ENCODE measurements at places on chromosomes 7 and 10.

DNA sequence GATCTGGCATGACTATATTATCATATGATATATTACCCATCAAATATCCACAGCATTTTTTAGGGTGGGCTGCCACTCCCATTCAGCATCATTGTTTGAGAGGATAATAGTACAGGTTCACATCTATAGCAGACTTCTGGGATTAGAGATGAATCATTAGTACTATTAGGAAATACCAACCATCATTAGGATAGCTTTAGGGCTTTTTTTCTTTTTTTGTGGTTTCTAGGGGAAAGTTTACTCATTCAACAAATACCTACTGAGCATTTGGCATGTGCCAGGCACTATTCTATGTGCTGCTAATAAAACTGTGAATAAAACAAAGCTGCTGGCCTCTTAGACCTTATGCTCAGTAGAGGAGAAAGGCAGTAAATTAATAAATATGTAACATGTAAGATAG is 40.6 kb downstream of the NHLRC2 start:
- DNase-seq = no peak

GRCh38 chr10:7383442-7383841 is 27.4 kb downstream of the SFMBT2 start:
- no peak for DNase-seq

DNA sequence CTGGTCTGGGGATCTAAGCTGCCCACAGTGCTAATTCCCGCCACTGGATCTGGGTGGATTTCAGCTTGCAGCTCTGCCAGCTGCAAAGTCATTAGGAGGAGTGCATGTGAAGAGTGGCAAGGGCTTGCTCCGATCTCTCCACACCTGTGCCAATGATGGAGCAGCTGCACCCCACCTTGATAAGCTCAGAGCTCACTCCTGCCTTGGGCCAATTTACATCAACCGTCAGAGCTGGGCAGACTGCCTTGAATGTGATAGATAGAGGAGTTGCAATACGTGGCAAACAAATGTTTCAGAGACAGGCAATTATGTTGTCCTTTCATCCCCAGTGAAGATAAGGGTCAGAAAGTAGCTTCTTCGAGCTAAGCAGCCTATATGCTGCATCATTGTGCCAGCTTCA is 379.9 kb downstream of the SH2D4B start:
- no peak for DNase-seq

- DNase-seq = no peak
These were observed 98.7 kb downstream of the DNAH11 start for GRCh38 chr7:21641546-21641945.

- peak; percentile 84 for DNase-seq
These were observed 14.3 kb downstream of the JAZF1 start for GRCh38 chr7:28165961-28166955.

GRCh38 chr7:121273467-121274167 is 55.2 kb upstream of the WNT16 start:
- no peak for DNase-seq

DNA sequence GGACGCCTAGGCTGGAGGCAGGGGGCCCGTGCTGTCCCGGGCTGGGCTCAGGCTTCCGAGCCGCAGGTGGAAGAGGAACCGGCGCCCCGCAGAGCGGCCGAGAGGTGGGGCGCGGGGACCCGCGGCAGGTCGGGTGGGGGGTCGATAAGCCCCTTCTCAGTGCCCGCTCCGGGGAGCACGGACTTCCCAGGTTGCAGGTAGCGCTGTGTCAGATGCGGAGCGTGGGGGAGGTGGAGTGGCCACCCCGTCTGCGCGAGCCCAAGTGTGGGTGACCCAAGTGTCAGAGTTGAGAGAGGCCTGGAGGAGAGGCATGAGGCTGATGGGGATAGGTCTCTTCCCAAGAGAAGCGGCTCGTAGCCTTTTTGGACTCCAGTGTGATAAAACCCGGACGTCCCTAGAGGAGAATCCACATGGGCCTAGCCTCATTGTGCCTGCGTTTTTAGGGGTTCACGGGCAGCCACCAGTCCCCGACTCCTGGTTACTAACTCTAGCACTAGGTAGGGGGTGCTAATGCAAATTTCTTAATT is 580 bp downstream of the EEPD1 start:
- DNase-seq = no peak

DNA sequence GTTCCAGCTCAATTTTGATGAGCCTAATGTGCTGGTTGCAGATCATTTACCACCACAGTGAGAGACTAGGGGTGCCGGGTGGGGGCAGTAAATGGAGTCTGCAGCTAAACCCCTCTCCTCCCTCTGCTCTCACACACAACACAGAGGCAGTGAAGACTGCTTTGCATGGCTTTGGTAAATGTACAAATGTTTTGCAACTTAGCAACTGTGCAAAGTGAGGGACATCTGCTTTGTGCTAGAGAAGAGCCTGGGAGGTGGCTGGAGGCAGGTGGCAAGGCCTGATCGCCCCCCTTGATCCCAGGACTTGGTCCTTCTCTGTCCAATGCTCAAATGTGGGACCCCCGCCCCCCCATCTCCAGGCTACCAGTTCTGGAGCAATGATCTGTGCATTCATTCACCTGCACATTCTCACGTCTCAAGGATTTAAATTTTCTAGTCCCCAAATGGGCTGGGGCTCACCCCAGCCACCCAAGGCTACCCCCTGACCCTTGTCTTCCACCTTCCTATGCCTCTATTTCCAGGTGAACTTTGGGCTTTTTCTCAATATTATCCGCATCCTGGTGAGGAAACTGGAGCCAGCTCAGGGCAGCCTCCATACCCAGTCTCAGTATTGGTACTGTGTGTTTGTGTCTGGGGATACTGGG is 11.6 kb downstream of the GHRHR start:
- DNase-seq = no peak

DNA sequence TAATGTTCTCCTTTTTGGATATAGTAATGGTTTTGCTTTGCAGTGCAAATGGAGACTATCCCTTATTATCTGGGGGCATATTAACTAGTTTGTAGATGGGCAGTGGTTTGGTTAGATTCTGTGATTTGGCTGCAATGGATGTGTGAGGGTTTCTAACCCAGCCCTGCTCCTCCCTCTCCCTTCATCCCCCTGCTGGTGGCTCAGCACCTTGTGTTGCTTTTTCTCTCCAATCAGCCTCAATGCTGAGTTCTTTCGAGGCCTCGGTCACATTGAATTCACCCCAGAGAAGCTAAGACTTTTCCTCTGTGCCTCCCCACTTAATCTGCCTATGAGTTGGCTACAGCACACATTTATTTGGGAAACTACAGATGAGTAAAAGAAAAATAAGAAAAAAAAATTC is 120.0 kb downstream of the MALRD1 start:
- no peak for DNase-seq

GRCh38 chr10:44379907-44380306 is 5.0 kb downstream of the CXCL12 start:
- no peak for DNase-seq

GRCh38 chr7:36309301-36309700 is 80.4 kb upstream of the ANLN start:
- DNase-seq = no peak

DNA sequence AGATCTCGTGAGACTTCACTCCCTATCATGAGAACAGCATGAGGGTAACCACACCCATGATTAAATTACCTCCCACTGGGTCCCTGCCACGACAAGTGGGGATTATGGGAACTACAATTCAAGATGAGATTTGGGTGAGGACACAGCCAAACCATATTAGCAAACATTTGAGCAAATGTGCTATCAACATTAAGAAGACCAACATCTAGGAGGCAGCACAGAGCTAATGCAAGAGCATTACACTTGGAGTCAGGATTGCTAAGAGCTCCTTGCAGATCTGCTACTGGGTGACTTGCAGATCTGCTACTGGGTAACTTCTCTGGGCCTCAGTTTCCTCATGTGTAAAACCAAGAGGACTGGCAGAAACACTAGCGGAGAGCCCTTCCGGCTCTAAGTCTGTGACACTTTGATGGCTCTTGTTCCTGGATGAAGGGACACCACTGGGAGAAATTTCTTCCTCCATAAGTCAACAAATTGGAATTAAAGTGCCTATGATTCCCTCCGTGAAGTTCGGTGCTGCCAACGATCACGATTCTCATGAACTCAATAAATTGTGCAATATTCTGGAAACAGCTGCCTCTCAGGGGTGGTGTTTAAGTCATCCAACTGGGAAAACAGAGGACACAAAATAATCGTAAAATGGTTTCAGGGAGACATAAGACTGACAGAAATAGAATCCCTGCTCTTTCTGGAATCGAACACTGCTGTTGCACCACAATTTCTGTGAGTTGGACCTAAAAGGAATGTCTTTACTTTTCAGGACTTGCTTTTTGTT is 115.8 kb upstream of the ITGB1 start:
- DNase-seq = peak; percentile 62

GRCh38 chr7:155294511-155294778 is 3.2 kb upstream of the INSIG1 start:
- no peak for DNase-seq

DNA sequence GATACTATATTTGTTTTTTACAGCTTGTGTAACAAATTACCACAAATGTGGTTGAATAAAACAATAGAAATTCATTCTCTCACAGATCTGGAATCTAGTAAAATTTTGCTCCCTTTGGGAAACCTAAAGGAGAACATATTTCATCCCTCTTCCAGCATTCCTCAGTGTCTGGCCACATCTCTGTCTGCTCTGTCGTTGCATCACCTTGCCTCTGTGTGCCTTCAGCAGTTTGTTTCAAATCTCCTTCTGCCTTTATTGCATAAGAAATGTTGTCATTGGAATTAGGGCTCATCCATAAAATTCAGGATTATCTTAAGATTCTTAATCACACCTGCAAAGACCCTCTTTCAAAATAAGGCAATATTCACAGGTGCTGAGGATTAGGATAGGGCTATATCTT is 14.5 kb downstream of the OR2A14 start:
- no peak for DNase-seq

GRCh38 chr10:42958142-42958868 is 118.6 kb upstream of the RET start:
- no peak for DNase-seq

GRCh38 chr7:70596598-70596913 is 535.4 kb upstream of the GALNT17 start:
- no peak for DNase-seq

DNA sequence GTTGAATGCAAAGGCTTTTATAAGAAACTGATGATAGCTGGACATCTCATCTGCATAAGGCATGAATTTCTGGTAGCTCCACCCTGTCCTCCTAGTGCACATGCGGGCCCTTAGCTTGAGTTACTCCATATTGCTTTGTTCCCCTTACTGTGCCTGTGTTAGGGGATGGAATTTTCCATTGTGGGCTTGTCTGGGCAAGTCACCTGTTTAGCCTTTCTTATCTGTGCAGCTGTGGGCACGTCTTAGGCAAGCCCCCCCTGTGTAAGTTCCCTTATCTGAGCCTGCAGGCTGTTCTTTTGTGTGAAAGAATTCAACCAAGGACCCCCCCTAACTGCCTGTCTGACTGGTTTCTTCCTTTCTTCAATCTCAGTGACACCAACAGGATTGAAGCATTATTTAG is 14.5 kb upstream of the CROT start:
- no peak for DNase-seq

DNA sequence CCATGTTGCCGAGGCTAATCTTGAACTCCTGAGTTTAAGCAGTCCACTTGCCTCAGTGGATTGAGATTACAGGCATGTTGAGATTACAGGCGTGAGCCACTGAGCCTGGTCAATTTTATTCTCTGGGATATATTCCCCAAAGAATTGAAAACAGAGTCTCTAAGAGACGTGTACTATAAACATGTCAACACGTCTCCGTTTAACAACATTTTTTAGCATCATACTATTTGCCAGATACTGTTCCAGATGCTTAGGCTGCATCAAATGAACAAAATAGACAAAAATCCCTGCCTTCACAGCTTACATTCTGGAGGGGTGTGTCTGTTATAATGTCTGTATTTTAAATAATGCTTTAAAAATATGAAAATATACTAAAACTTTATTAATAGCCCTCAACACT is 54.1 kb upstream of the PRKG1 start:
- no peak for DNase-seq

DNA sequence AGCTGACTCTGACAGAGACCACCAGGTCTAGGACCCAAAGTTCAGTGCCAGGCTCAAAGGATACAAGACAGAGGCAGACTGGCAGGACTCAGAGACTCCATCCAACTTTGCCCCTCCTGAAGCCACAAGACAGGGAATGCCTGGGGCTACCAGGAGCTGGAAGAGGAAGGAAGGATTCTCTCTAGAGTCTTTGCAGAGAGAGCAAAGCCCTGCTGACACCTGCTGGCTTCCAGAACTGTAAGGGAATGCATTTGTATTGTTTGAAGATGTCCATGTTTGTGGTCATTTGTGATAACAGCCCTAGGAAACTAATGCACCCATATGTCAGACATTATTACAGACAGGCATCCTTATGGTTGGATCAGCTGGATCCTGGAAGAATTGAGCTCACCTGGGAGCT is 132.3 kb upstream of the C7orf33 start:
- DNase-seq = no peak

- no peak for DNase-seq
These were observed 3.1 kb upstream of the ARID5B start for GRCh38 chr10:61898435-61898778.

GRCh38 chr7:92695308-92696261 is 105.4 kb upstream of the FAM133B start:
- DNase-seq = peak; percentile 82

DNA sequence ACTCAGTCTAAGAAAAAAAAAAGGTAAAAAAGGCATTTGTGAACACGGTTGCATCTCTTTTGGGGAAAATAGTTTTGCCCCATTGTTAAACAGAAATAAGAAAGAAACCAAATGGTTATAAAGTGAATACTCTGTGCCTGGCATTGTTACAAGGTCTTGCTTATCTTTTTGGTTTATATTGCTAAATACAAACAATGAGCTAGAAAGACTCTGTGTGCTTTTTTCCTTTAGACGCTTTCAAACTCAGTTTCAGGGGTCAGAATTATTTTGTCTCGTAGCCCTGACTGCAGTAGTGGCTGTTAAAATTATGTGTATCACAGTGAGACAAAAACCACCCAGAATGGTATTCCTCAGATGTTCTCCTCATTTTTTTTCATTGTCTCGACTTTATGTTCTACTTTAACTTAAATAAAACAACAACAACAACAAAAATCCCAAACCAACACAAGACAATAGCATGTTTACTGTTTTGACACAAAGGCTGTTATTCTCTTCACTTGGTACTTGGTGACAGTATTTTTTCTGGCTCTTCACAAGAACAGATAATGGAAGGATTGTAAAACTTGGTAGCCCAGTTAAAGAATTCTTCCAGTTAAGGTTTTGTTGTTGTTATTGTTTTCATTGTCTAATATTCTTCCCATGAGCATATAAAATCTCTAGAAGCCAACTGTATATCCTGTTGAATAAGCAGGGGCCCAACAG is 190.1 kb downstream of the PLXDC2 start:
- no peak for DNase-seq

DNA sequence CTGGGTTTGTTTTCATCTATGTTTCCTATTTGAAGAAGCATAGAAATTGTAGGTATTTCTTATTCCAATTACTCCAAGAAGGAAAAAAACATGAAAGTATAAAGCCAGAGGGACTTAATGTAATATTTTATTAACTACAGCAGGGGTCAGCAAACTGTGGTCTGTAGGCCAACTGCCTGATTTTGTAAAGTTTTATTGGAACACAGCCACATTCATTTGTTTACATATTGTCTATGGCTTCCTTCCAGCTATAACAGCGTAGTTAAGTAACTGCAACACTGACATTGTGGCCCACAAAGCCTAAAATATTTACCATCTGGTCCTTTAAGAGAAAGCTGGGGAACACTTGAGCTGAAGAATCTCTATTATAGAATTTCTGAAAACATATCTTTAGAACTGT is 306.2 kb downstream of the BICC1 start:
- DNase-seq = no peak

- no peak for DNase-seq
These were observed 280.6 kb upstream of the ETV1 start for GRCh38 chr7:14270099-14270498.

All from AG09309 (cell line).